Myocyte (in vitro differentiated cells): ENCODE measurements at places on chromosomes 6 and 20. TPM values are rescaled to one million over a fixed set of nuclear protein-coding genes. Genes with fewer than 3 reads are reported as not detected.

Gene COL9A3
- total RNA-seq: 0.05 TPM in 1 of 2 replicates, not detected in the other

Gene ZNFX1
- 32.8 and 42.6 TPM in 2 replicates for total RNA-seq

Gene MLN
- total RNA-seq: not detected in 2 replicates

Gene EDN3
- total RNA-seq: not detected in 2 replicates

Gene SAMD5
- total RNA-seq: 4.1 and 6.7 TPM in 2 replicates

Gene LPA
- not detected in 2 replicates for total RNA-seq
